ENCODE measurements at places on chromosomes 5 and 9.

DNA sequence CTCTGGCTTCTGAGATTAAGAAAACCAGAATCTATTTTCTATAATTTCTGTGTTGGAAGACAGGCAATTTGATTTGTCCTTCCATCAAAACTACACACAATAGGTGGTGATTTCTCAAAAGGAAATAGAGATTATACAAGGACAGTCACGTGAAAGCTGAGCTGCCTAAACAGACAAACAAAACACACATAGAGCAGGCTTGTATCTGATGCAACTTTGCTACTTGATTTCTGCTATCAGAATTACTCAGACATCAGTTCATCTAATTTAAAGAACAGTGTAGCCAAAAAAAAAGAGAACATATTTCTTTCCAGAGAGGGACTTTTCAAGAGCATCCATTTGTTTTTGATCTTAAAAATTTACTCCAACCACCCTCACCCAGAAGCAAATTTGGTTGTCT is 2128.3 kb upstream of the C9orf72 start:
- DNase-seq = no peak

- no peak for DNase-seq
Measured at GRCh38 chr5:135310328-135310989, 88.6 kb downstream of the MACROH2A1 start.

DNA sequence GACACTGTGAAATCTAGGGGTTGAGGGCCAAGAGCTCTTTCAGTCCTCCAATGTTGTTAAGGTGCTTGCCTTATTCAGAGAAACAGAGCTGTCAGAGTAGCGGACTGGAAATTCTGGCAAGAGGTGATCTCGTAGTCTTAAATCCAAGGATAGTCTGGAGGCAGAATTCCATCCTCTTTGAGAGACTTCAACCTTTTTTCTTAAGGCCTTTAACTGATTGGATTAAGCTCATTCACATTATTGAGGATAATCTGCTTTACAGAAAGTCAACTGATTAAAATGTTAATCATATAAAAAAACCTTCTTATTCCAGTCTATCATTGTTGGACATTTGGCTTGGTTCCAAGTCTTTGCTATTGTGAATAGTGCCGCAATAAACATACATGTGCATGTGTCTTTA is 243.1 kb upstream of the COX7C start:
- no peak for DNase-seq

- no peak for DNase-seq
Measured at GRCh38 chr5:170503990-170504596, at the start of gene KCNIP1. KCNIP1 (plus strand) TSS chr5:170504020.

GRCh38 chr9:109919736-109920408 is 139.9 kb downstream of the PALM2AKAP2 start:
- DNase-seq = no peak

DNA sequence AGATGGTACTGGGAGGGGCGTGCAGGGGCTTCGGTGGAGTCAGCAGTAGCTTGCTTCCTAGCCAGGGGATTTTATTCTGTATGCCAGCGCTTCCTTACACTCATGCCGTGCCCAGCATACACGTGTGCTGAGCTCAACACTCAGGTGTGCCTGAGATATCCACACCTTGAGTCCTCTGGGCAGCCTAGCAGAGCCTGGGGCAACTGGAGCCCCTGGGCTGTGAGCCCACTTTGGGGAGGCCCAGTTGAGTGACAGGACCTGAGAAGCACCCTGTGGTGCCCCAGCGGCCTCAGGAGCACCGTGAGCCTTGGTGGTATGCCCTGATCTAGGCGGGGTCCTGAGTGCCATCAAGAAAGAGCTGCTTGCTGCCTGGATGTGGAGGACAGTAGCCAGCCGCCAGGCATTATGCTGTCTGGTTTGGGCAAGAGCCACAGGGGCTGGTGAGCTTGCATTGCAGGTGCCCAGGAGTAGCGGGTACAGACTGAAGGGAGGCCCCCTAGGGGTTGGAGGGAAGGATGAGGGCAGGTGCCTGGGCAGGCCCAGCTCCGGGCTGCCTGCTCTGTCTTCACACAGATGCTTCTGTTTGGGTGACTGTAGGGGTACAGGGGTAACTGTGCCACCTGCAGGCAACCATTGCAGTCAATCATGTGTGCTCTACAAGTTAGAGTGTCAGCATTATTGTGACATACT is 42.9 kb downstream of the BNIP1 start:
- no peak for DNase-seq

DNA sequence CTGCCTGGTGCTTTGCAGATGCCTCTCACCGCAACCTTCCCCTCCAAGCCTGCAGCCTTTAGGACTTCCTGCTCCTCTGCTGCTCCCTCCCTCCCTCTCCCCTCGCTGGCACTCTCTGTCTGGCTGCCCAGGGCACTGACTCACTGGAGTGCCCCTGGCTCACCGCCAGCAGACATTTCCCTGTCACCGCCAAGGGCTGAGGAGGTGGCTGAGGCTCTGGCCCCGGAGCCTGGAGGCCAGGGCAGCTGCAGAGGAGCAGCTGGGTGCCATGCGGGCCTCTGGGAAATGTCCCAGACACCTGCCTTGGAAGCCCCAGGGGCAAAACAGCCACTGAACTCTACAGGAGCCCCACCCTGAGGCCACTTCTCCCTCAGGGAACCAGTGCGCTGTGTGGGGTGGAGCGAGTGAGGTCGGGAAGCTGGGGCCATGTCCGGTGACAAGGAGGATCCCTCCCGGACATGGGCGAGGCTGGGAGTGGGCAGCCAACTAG is 53.4 kb downstream of the TENT4A start:
- DNase-seq = peak; percentile 37

- DNase-seq = no peak
Measured at GRCh38 chr5:95809414-95809960, 13.0 kb downstream of the GLRX start.

GRCh38 chr5:91177639-91178038 is 205.5 kb downstream of the ARRDC3 start:
- no peak for DNase-seq

GRCh38 chr5:127647361-127647958 is 1.4 kb upstream of the CTXN3 start:
- no peak for DNase-seq

GRCh38 chr5:77202145-77202544 is 8.3 kb upstream of the PDE8B start:
- DNase-seq = no peak

GRCh38 chr5:128799945-128800344 is 165.3 kb upstream of the SLC27A6 start:
- DNase-seq = no peak

DNA sequence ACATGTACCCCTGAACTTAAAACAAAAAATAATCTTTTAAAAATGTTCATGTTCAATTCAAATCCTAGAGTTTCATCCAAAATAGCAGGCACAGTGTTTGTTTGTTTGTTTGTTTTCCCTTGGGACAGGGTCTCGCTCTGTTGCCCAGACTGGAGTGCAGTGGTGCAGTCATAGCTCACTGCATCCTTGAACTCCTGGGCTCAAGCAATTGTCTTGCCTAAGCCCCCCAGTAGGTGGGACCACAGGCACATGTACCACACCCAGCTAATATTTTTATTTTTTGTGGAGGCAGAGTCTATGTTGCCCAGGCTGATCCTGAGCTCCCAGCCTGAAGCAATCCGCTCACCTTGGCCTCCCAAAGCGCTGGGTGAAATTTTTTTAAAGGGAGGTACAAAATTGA is 5.0 kb upstream of the POLR1E start:
- DNase-seq = no peak

DNA sequence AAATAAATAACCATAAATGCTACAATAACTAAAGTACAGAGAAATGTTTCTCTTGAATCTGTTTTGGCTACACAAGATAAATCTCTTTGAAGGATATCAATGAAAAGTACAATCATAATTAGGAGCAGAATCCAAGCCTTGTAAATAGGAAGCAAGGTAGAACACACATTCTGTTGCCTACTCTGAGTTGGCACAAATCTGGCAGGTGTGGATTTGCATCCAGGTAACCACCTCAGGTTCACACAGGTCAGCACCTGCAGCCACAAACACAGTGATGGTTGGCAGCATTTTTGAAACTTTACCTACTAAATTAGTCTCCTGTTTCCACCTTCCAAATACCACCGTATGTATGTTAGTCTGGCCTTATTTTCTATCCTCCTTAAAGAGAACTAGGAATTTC is 105.3 kb upstream of the PIK3R1 start:
- DNase-seq = no peak

GRCh38 chr9:120701248-120701647 is 13.0 kb downstream of the MEGF9 start:
- DNase-seq = no peak

DNA sequence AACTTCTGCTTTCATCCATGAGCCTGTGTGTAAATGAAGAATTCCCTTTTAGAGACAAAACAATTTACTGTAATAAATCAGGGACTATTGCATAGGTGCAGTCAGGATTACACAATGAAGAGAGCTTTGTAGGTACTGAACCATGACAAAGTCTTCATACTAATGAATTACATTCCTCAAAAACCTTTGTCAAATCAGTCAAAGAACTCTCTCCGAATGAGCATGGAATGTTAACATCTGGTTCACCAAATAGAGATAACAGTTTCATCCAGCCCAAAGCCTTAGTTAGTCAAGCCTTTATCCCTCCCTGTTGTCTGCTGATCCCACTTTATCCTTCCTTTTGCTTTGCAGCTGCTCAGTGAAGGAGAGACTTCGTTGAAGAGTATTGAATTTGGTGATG is 62.9 kb upstream of the DMRTA1 start:
- no peak for DNase-seq

GRCh38 chr9:137006116-137007003 is 10.0 kb upstream of the CLIC3 start:
- no peak for DNase-seq

GRCh38 chr9:33241298-33241697 is 1.3 kb downstream of the SPINK4 start:
- DNase-seq = no peak

DNA sequence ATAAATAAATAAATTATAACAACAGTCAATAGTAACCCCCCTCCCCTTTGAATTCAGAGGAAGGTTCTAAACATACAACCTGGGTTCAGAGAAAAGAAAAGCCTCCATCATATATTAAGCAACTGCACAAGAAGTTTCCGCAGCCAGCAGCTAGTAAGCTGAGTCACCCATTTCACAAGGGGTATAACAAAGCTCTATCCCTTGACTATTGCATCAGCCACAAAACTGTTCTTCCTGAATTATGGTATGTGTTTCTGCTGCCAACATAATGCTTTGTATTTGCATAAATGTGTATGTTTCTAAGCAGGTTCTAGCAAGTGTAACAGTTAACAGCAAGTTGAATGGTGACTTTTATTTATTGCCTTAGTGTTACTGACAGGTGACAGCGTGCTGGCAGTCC is 6.8 kb upstream of the CEP120 start:
- no peak for DNase-seq

GRCh38 chr9:31870276-31870675 is 514.2 kb upstream of the ACO1 start:
- DNase-seq = no peak

DNA sequence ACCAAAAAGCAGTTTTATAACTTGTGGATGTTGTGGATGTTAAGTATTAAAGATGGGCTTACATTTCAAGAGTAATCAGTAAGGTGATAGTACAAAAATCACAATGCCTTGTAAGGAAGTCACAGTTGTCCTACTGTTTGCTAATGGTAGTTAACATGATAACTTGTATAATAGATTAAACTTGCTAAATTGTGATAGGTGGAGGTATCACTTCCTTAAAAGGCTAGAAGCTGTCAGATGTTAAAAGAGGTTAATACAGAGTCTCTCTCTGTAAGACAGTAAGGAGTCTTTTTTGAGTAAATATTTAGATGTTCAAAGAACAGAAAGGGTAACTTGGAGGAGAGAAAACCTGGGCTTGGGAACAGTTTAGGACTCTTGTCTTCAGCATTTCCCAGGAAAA is 14.2 kb upstream of the MACIR start:
- no peak for DNase-seq
